ENCODE measurements at places on chromosomes 2 and 18. TPM values are rescaled to one million over a fixed set of nuclear protein-coding genes. Genes with fewer than 3 reads are reported as not detected.

The FIGLA gene
- total RNA-seq = 0.13 TPM

The ICA1L gene
- 0.89 TPM for total RNA-seq

The LYG2 gene
- total RNA-seq = not detected

The SERPINB10 gene
- not detected for total RNA-seq

The ITGB6 gene
- not detected for total RNA-seq

The IL36A gene
- not detected for total RNA-seq

The ST6GAL2 gene
- total RNA-seq = 0.63 TPM

The CNGA3 gene
- total RNA-seq = not detected

The RBKS gene
- 0.90 TPM for total RNA-seq

The DPP10 gene
- not detected for total RNA-seq

The ASAP2 gene
- 29.8 TPM for total RNA-seq

The CXCR4 gene
- 26.8 TPM for total RNA-seq

The CCDC148 gene
- total RNA-seq = 0.13 TPM

The KHK gene
- 3.0 TPM for total RNA-seq

Data from dermis microvascular lymphatic vessel endothelial cell (primary cell).